ENCODE measurements at places on chromosomes 2 and 18.

GRCh38 chr2:158967731-158968395 lies 577 bp upstream of the TANC1 start:
- H3K27ac ChIP-seq: peak overlapping the region; percentile 62
- peak; percentile 50 for DNase-seq
- H3K27me3 ChIP-seq: no peaks in the 10 kb centered on the region

DNA sequence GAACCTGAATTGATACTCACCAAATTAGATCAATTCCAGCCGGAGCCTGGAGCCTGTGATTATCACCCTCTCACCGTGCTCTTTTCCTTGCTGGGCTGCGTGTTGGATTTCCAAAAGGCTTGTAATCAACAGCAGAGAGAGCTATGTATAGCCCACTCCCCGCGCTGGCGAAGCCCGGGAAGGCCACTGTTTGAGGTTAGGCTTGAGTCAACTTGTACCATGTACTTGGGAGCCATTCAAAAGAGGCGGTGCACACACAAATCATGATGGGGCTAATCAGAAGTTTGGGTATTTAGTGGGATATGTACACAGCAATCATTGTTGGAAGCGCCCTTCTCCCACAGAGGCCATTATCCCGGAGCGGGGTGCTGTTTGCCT lies 151.6 kb downstream of the GLI2 start:
- no peak overlapping the region for H3K27ac ChIP-seq
- no peak for DNase-seq
- H3K27me3 ChIP-seq: no peaks in the 10 kb centered on the region
- H3K4me1 ChIP-seq: no peaks in the 10 kb centered on the region
- H3K36me3 ChIP-seq: no peaks in the 10 kb centered on the region

DNA sequence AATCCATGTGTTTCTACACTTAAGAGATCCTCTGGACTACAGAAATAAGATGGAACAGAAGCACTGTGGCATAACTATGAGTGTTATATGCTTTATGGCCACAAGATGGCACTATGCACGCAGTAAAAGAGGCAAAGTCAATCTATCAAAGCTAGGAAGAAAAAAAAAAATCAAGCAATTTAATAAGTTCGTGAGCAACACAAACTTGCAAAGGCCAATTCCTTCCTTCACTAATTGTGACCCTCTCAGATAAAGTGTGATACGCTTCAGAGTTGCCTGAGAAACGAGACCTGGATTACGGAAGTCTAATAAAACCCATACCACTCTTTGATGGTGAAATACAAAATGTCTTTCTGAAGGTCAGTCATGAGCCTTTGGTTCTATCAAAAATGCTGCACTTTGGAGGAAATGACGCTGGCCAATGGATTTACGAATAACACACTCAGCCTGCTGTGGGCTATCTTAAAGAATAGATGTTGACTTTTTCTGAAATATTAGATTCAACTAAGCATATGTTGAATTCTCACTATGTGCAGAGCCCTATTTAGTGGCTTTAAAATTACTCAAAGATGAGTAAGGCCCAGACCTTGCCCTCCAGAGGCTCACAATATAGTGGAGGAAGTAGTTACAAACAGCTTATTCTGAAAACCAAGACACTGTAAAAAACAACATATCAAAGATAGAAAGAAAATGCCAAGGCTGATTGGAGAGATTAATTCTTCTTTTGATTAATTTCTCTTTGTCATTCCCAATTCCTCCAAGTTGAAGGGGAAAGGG lies 35.5 kb upstream of the TTR start:
- peak; percentile 88 for DNase-seq
- H3K4me3 ChIP-seq: no peak overlapping the region
- H3K27me3 ChIP-seq: no peaks in the 10 kb centered on the region
- no peak overlapping the region for H3K27ac ChIP-seq
- H3K36me3 ChIP-seq: no peaks in the 10 kb centered on the region
- H3K4me1 ChIP-seq: peaks cover 3% of the 10 kb centered on the region

GRCh38 chr2:67208887-67209500 lies 188.1 kb upstream of the ETAA1 start:
- no peak overlapping the region for H3K27ac ChIP-seq
- H3K36me3 ChIP-seq: no peaks in the 10 kb centered on the region
- no peak overlapping the region for H3K4me3 ChIP-seq
- no peaks in the 10 kb centered on the region for H3K27me3 ChIP-seq
- DNase-seq: no peak

DNA sequence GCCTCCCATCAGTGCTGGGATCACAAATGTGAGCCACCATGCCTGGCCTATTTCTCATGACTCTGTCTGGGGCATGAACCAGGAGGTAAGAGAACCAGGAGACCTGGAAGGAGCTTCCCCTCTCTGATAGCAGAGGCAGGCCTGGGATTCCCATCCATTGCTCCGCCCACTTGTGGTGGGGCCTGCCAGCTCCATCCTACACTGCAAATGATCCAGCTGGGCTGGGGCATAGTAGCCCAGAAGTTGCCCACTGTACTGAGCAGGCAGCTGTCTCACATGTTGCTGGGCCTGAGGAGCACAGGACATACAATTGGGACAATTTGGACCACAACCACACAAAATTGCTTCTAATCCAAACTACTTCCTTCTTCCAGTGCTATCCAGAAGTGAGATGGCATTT lies 91.0 kb downstream of the MARCHF4 start:
- peaks cover 12% of the 10 kb centered on the region for H3K4me1 ChIP-seq
- H3K27ac ChIP-seq: no peak overlapping the region
- no peaks in the 10 kb centered on the region for H3K36me3 ChIP-seq

DNA sequence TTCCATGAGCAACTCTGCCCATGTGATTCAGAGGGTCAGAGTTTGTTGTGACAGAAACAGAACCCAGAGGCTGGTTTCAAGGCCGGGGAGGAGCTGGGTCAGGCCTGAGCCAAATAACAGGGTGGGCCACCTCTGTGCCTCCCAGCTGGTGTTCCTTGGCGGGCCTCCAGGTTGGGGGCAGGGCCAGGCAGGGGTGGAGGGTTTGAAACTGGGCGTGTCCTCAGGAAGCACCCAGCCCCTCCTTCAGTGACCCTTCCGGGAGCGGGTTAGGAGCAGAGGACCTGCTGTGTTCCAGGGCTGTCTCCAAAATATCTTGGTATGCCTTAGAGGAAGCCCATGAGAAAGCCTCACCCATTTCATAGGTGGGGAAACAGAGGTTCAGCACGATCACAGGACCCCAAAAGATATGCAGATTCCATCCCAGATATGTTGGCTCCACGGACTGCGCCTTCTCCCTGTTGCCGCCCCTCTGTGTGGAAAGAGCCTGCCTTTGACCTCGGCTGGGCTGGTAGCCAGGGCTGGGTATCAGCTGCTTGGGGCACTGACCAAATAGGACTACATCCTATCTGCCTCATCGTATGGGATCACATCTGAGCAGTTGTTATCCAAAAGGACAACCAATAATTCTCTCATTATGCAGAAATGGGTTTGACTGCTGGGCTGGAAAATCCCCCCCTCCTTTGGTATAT lies 74.8 kb upstream of the GLI2 start:
- DNase-seq: no peak
- H3K4me1 ChIP-seq: no peaks in the 10 kb centered on the region
- peaks cover 35% of the 10 kb centered on the region for H3K27me3 ChIP-seq
- no peak overlapping the region for H3K4me3 ChIP-seq
- no peak overlapping the region for H3K27ac ChIP-seq

GRCh38 chr18:48470484-48471180 lies 61.4 kb upstream of the ZBTB7C start:
- no peak overlapping the region for H3K27ac ChIP-seq
- H3K4me1 ChIP-seq: no peaks in the 10 kb centered on the region

DNA sequence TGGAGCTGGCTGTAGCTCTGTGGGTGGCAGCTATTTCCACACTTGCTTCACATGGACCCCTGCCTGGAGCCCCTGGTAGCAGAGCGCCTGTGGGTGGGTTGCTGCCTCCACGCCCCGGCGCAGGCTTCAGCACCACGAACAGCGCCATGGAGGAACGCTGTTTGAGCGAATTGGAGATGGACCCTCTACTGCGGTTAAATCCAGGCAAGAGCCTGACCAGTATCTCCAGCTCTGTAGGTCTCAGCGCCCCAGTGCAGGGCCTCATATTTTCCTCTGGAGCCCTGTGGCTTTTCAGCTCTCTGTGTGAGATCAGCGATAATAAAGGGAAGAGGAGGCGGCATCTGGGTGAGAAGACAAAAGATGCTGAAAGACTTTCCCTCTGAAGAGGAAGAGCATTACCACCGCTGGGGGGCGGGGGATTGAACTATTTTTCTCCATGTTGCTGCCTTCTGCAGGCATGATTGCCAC lies 12.0 kb downstream of the ONECUT2 start:
- no peak overlapping the region for H3K27ac ChIP-seq
- H3K36me3 ChIP-seq: no peaks in the 10 kb centered on the region
- no peaks in the 10 kb centered on the region for H3K4me1 ChIP-seq
- DNase-seq: peak; percentile 43
- no peak overlapping the region for H3K4me3 ChIP-seq

DNA sequence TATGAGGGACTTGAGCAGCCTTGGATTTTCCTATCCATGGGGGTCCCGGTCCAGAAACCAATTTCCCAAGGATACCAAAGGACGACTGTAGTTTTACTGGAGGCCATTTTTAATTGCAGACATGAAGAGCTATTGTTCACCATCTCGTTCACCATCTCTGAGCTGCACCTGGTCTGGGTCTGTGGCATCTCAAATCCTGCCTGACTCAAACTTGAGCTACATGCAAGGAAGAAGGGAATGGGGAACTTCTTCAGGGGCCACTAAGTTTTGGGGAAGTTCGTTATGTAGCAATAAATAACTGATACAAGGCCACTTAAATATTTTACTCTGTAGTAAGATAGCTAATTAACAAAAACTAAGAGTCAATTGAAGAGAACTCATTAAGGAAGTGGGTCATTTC lies 2.1 kb upstream of the SMCHD1 start:
- H3K4me1 ChIP-seq: peaks cover 33% of the 10 kb centered on the region
- no peaks in the 10 kb centered on the region for H3K36me3 ChIP-seq
- no peak overlapping the region for H3K4me3 ChIP-seq
- no peaks in the 10 kb centered on the region for H3K27me3 ChIP-seq
- DNase-seq: peak; percentile 48

DNA sequence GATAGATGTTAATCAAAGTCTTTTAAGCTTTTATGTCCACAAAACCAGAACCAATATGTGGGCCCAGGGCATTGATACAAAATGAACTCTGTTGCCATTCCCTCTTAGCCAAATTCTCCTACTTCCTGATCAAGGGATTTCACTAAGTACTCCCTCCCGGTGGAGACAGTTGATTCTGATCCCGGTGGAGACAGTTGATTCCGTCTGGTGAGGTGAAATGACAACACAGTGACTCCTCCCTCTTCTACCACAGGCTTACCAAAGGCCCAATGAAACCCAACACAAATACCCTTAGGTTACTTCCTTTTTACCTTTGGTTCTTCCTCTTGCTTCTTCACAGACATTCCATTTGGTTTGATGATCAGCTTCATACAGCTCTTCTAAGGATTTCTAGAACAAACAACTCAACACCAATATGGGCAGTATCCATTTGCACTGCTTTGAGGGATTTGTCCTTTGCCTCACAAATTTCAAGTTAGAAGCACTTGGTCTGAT lies 153.8 kb downstream of the IKZF2 start:
- peaks cover 12% of the 10 kb centered on the region for H3K4me1 ChIP-seq
- H3K4me3 ChIP-seq: no peak overlapping the region
- no peak overlapping the region for H3K27ac ChIP-seq
- no peaks in the 10 kb centered on the region for H3K27me3 ChIP-seq

DNA sequence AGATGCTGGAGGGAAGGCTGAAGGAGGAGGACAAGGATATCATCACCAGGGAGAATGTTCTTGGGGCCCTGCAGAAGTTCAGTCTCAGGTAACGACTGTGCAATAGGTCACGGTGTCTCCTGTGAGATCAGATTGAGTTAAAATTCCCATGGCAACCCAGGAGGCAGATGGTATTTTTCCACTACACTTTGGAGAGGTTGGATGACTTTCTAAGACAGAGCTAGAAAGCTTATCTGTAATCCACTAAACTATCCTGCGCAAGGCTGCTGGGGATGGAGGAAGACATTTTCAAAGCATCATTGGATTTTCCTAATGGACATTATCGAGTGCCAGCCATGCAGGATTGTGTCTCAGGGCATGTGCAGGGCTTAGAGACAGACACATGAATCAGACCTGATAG lies 74.6 kb downstream of the ARMC9 start:
- H3K4me1 ChIP-seq: no peaks in the 10 kb centered on the region
- H3K36me3 ChIP-seq: no peaks in the 10 kb centered on the region
- H3K27me3 ChIP-seq: no peaks in the 10 kb centered on the region
- H3K4me3 ChIP-seq: no peak overlapping the region
- no peak for DNase-seq

DNA sequence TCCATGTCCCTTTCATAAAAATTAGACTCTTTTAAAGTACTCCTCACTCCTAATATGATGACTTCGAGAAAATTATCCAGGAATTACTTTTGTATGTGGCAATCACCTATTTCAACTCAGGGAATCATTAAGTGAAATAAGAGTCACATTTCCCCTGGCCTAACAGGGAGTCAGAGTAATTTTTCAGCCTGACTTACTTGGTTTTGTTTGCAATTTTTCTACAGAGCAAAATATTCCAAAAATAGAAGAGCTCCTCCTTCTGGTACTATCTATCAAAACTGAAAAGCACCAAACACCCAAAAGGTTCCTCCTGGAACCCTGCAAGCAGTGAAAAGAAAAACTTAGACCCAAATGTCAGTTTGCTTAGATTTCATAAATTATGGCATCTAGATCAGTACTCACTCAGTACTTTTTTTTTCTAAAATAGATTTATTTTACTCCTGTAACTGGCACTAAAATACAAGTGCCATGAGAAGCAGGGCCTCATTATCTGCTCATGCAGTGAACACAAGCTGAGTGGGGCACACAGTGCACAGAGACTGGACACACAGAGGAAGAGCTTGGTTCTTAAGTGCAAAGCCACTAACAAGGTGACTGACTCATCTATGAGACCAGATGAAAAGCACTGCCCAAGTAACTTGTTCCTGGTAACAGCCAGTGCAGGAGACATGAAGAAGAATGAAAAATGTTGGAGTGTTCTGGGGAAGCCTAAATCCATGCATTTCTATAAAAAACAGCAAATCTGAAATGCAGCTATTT lies 28.7 kb downstream of the ACAA2 start:
- no peak for DNase-seq
- peaks cover 13% of the 10 kb centered on the region for H3K36me3 ChIP-seq
- H3K4me1 ChIP-seq: no peaks in the 10 kb centered on the region
- no peak overlapping the region for H3K27ac ChIP-seq
- no peaks in the 10 kb centered on the region for H3K27me3 ChIP-seq
- no peak overlapping the region for H3K4me3 ChIP-seq

DNA sequence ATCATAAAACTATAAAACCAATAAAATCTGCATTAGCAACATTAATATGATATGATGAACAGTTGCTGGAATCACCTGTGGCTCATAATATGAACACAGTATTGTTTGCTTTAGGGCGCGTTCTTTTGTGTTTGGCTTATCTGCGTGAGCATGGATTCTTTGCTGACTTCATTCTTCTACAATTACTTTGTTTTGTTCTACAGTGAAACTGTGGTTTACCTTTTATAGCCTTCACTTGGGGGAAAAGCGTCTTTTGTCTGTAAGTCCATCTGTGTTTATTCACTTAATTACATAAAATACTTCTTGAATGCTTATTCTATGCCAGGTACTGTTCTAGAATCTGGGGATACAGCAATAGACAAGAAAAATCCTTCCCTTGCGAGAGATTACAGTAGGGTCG lies 74.0 kb upstream of the SEC11C start:
- no peaks in the 10 kb centered on the region for H3K36me3 ChIP-seq
- DNase-seq: no peak
- no peaks in the 10 kb centered on the region for H3K27me3 ChIP-seq
- no peaks in the 10 kb centered on the region for H3K4me1 ChIP-seq
- no peak overlapping the region for H3K4me3 ChIP-seq
- H3K27ac ChIP-seq: no peak overlapping the region

- no peak for DNase-seq
- H3K27ac ChIP-seq: no peak overlapping the region
- H3K27me3 ChIP-seq: no peaks in the 10 kb centered on the region
- H3K4me1 ChIP-seq: no peaks in the 10 kb centered on the region
- H3K36me3 ChIP-seq: no peaks in the 10 kb centered on the region
- H3K4me3 ChIP-seq: no peak overlapping the region
Measured at GRCh38 chr2:232203936-232204335, 174.6 kb upstream of the ALPP start.

All from common myeloid progenitor, CD34-positive (primary cell).